ENCODE measurements at places on chromosomes 11 and 22. TPM values are rescaled to one million over a fixed set of nuclear protein-coding genes. Genes with fewer than 3 reads are reported as not detected.

The PITPNM1 gene
- total RNA-seq, result 117 TPM

The OR51B2 gene
- total RNA-seq, result not detected

The MRPL11 gene
- 70.3 TPM for total RNA-seq

DNA sequence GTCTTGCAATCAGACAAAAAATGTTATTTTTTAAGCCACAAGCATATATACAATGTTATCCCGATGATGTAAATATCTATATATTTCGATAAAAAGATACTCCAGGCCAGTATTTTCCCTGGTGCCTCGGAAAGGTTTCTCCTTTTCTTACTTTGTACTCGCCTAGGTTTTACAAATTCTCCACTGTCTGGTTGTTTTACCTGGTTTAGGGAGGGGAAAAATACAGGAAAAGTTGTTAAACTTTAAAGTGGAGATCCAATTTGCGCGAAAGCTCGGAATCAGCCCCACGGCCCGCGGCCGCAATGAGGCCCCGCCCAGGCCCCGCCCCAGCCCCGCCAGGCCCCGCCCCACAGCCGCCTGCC, 58.4 kb upstream of the WNT7B start:
- H3K36me3 ChIP-seq, result no peaks in the 10 kb centered on the region
- no peaks in the 10 kb centered on the region for H3K27me3 ChIP-seq
- peak overlapping the region; percentile 57 for H3K4me3 ChIP-seq
- no peaks in the 10 kb centered on the region for H3K4me1 ChIP-seq

DNA sequence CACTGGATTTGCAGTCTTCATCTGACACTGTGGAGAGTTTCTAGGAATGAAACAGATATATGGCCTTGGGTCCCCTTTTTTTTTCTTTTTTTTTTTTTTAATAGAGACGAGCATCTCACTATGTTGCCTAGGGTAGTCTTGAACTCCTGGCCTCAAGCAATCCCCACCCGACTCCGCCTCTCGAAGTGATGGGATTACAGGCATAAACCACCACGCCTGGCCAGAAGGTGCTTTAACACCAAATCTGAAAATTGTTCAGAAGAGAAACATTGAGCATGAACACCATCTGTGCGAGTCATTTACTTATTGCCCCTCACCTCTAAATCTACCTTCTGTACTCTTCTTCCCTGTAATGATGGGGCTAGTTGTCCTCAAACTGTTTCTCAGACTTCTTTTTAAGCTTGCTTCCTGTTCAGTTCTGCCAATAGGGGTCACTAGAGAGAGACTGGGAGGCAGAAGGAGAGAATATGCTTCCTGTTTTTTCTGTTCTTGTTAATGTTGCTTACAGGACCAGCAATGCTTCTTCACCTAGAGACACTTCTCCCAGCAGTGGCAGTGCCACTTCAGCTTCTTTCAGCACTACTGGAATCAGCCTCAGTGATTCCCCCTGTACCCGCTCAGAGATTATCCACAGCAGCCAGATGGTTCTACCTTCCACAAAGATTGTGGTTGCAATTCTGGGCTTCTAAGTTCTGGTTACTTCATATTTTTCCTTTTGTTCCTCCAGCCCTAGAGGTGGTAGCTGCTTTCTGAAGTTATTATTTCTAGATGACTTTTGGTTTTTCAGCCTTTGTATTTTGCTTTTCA, 20.8 kb upstream of the ZBED5 start:
- no peak overlapping the region for H3K27ac ChIP-seq
- no peaks in the 10 kb centered on the region for H3K36me3 ChIP-seq
- H3K4me3 ChIP-seq, result no peak overlapping the region
- no peaks in the 10 kb centered on the region for H3K4me1 ChIP-seq

DNA sequence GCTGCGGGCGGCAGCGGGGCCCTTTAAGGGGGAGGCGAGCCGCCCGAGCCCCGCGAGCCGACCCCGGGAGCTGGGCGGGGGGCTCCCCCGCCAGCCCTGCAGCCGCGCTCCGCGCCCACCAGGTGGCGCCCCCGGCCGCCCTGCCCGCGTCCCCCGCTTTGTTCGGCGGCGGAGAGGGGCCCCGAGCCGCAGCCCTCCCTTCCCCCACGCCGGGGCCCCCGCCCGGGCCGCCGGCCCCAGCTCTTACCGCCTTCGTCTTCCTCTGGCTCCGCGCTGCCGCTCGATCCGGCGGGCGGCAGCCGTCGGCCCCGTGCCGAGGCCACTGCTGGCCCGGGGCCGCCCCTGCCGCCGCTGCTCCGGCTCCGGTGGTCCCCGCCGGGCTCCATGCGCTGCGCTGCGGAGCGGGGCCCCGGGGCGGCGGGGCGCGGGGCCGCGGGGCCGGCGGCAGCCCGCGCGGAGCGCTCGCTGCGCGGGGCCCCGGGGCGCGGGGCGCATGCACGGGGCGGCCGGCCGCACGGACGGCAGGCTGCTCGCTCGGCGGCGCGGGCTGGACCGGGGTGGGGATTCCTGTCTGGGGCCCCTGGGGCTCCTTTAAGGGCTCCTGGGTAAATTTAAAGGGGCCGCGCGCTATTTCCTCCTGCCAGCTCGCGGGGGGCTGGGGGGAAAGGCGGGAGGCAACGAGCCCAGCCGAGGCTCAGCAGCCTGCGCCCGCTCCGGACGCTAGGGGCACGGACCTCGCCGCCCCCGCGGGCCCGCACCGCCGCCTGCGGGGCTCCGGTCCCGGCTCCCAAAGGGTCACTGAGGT, at the start of gene ZFTA:
ZFTA (minus strand) TSS at position 539 of the 805 bp plus-strand sequence; CDS start at position 386, 153 bp downstream.
- H3K36me3 ChIP-seq, result no peaks in the 10 kb centered on the region
- H3K27ac ChIP-seq, result peak within 1 kb of the TSS; percentile 82
- no peaks in the 10 kb centered on the region for H3K27me3 ChIP-seq
- peaks cover 31% of the 10 kb centered on the region for H3K4me1 ChIP-seq
- H3K4me3 ChIP-seq, result peak within 1 kb of the TSS; percentile 85

- no peak overlapping the region for H3K27ac ChIP-seq
- no peak overlapping the region for H3K4me3 ChIP-seq
- no peaks in the 10 kb centered on the region for H3K27me3 ChIP-seq
These were observed 157.9 kb upstream of the CARD18 start for GRCh38 chr11:105297463-105297862.

- no peaks in the 10 kb centered on the region for H3K4me1 ChIP-seq
- H3K27ac ChIP-seq, result no peak overlapping the region
- H3K4me3 ChIP-seq, result no peak overlapping the region
- DNase-seq, result no peak
These were observed 33.1 kb upstream of the TP53I11 start for GRCh38 chr11:44983786-44984185.

GRCh38 chr11:65085446-65085845, 1.4 kb downstream of the ZFPL1 start:
- H3K27ac ChIP-seq, result no peak overlapping the region
- H3K4me3 ChIP-seq, result no peak overlapping the region
- no peaks in the 10 kb centered on the region for H3K4me1 ChIP-seq
- H3K36me3 ChIP-seq, result peaks cover 11% of the 10 kb centered on the region
- no peak for DNase-seq

DNA sequence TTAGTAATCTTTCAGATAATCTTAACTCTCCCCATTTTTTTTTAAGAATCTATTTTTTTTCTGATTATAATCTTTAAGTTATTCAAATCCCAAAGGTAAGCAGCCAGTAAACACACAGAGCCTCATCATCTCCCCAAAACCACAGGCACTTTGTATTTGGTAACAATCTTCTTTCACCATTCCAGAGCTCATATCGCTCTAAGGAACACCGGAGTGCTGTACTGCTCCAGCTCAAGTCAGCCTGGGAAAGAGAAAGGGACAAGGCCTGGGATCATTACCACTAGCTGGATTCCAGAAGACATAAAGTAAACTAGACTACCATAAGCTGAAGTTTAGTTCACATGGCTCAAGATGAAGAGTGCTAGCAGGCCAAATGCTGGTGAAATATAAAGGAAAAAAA, 73.0 kb upstream of the APOA1 start:
- no peak overlapping the region for H3K4me3 ChIP-seq
- no peaks in the 10 kb centered on the region for H3K36me3 ChIP-seq
- DNase-seq, result peak; percentile 65
- no peaks in the 10 kb centered on the region for H3K27me3 ChIP-seq

GRCh38 chr11:36000616-36001190, 56.8 kb downstream of the LDLRAD3 start:
- no peak overlapping the region for H3K4me3 ChIP-seq
- H3K36me3 ChIP-seq, result no peaks in the 10 kb centered on the region

DNA sequence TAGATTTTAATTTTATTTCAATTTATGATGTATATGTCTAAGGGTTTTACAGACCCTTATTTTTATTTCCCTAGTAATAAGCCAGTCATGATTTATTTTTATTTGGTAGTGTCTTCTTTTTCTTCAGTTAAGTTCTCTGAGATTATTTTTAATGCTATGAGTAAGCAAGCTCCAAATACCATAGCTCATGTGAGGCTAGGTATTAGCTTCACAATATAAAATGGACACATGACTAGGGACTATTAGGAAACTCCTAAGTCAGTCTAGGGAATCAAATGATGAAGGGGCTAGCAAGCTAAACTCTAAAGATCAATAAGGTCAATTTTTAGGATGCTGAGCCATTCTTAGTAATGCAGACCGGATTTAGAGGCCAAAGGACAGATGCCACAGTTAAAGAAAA, 45.9 kb downstream of the CKAP5 start:
- no peaks in the 10 kb centered on the region for H3K27me3 ChIP-seq
- no peak for DNase-seq
- no peak overlapping the region for H3K4me3 ChIP-seq
- H3K36me3 ChIP-seq, result peaks cover 55% of the 10 kb centered on the region
- H3K27ac ChIP-seq, result no peak overlapping the region

- H3K4me1 ChIP-seq, result peaks cover 26% of the 10 kb centered on the region
- no peak overlapping the region for H3K4me3 ChIP-seq
- DNase-seq, result no peak
- no peaks in the 10 kb centered on the region for H3K27me3 ChIP-seq
- no peaks in the 10 kb centered on the region for H3K36me3 ChIP-seq
These were observed 42.0 kb downstream of the PACS1 start for GRCh38 chr11:66112041-66112491.

- H3K36me3 ChIP-seq, result no peaks in the 10 kb centered on the region
- H3K4me1 ChIP-seq, result no peaks in the 10 kb centered on the region
- no peaks in the 10 kb centered on the region for H3K27me3 ChIP-seq
- no peak overlapping the region for H3K4me3 ChIP-seq
- H3K27ac ChIP-seq, result no peak overlapping the region
These were observed 86.1 kb upstream of the SEPTIN5 start for GRCh38 chr22:19628038-19628776.

DNA sequence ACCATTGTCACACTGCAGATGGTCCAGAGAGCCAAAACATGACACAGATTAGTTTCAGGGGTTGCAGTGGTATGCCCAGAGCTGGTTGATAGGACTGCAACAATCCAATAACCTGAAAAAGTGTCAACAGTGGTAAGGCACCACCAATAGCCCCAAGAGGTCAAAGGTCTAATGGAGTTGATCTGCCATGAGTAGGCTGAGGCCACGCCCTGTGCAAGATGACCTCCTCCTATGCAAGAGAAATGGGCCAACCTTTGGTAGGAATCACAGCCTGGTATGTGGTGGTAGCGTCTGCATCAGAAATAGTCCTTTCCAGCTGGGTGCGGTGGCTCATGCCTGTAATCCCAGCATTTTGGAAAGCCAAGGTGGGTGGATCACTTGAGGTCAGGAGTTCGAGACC, 19.6 kb downstream of the GUCD1 start:
- H3K27me3 ChIP-seq, result no peaks in the 10 kb centered on the region
- H3K27ac ChIP-seq, result no peak overlapping the region
- no peaks in the 10 kb centered on the region for H3K4me1 ChIP-seq
- no peaks in the 10 kb centered on the region for H3K36me3 ChIP-seq

- peak; percentile 68 for DNase-seq
- no peak overlapping the region for H3K27ac ChIP-seq
- H3K36me3 ChIP-seq, result no peaks in the 10 kb centered on the region
- peaks cover 9% of the 10 kb centered on the region for H3K4me1 ChIP-seq
- no peak overlapping the region for H3K4me3 ChIP-seq
- H3K27me3 ChIP-seq, result peaks cover 2% of the 10 kb centered on the region
These were observed 61.9 kb upstream of the BARX2 start for GRCh38 chr11:129313541-129314297.

DNA sequence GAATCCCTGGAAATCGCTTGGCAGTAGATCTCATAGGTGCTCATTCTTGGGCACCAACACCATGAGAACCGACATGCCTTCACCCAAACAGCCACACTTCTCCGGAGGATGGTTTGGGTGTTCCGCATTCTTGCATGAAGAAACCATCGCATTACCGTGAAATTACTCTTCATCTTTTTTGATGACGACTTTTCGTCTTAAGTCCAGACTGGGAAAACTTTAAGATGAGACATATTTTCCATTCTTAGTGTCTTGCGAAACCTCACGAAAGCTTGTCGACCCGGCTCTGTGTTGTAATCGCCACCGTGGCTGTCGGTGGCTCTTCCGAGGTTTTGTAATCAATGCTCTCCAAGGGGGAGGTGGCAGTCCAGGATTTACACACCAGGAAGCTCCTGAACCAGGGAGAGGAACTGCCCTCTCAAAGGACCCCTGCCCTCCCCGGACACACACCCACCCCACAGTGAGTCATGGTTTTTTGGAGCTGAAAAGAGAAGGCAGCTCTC, 1.7 kb downstream of the TOM1 start:
- peaks cover 17% of the 10 kb centered on the region for H3K4me1 ChIP-seq
- DNase-seq, result no peak
- no peaks in the 10 kb centered on the region for H3K27me3 ChIP-seq
- H3K27ac ChIP-seq, result no peak overlapping the region
- H3K4me3 ChIP-seq, result no peak overlapping the region

DNA sequence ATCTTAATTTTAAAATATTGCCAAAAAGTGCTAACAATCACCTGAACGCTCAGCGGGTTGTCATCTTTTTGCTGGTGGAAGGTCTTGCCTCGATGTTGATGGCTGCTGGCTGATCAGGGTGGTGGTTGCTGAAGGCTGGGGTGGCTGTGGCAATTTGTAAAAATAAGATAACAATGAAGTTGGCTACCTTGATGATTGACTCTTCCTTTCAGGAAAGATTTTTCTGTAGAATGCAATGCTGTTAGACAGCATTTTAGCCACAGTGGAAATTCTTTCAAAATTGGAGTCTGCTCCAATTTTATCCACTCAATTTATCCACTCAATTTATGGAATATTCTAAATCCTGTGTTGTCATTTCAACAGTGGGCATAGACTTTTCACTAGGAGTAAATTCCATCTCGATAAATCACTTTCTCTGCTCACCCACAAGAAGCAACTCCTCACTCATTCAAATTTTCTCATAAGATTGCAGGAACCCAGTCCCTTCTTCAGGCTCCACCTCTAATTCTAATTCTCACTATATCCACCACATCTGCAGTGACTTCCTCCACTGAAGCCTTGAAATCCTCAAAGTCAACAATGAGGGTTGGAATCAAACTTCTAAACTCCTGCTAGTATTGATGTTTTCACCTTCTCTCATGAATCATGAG, 78.8 kb downstream of the LINC01488 start:
- H3K27ac ChIP-seq, result no peak overlapping the region
- no peaks in the 10 kb centered on the region for H3K36me3 ChIP-seq
- no peaks in the 10 kb centered on the region for H3K4me1 ChIP-seq
- H3K27me3 ChIP-seq, result no peaks in the 10 kb centered on the region
- no peak for DNase-seq
- no peak overlapping the region for H3K4me3 ChIP-seq

- H3K36me3 ChIP-seq, result no peaks in the 10 kb centered on the region
- H3K27ac ChIP-seq, result peak overlapping the region; percentile 11
- no peaks in the 10 kb centered on the region for H3K27me3 ChIP-seq
- peak overlapping the region; percentile 17 for H3K4me3 ChIP-seq
- DNase-seq, result no peak
- H3K4me1 ChIP-seq, result peaks cover 33% of the 10 kb centered on the region
These were observed 704.8 kb downstream of the DLG2 start for GRCh38 chr11:84922212-84922805.
